ENCODE measurements at places on chromosomes 2 and 18.

- no peak for DNase-seq
Measured at GRCh38 chr2:188848887-188849435, 125.2 kb upstream of the COL3A1 start.

GRCh38 chr2:166627893-166628292 is 133.8 kb upstream of the SCN7A start:
- no peak for DNase-seq

- DNase-seq = no peak
Measured at GRCh38 chr18:35680139-35680551, 98.6 kb downstream of the GALNT1 start.

- no peak for DNase-seq
Measured at GRCh38 chr2:37414470-37414949, 70.1 kb downstream of the QPCT start.

DNA sequence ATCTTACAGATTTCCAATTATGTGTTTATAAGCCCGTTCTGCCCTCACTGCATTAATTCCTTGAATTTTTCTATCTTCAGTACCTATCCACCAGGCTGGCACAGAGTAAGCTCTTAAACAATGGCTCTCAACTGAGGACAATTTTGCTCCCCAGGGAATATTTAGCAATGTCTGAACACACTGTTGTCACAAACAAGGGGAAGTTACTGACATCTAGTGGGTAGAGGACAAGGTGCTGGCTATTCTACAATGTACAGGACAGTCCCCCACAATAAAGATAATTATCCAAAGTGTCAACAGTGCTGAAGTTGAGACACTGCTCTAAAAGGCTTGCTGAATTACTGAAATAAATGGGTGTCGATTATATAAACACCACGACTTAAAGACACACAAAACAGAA is 5.0 kb downstream of the NDUFS1 start:
- DNase-seq = no peak

DNA sequence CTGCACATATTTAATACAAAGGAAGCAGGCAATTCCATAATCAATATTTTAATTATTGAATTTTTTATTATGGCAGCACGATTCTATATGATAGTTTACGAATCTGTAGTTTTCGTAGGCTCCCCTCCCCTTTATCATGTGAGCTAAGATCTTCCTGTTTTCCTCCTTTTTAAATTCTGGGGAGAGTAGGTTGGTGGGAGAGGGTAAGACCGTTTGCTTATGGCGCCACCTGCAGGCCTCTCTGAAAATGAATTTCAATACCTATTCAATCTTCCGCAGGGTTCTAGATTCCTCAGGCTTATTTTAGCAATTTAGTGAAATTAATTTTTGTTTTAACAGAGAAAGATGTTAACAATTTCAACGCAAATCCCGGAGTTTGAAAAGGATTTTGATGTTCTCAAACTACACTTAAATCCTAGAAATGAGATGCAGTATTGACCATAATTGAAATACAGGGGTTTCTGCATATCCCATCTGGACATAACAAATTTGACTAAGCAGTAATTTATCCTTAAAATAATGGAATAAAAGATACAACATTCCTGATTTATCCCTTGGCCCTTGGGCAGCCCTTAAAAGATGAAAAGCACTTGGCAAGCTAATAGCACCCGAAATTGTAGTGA is 12.8 kb upstream of the GBX2 start:
- no peak for DNase-seq

Data from stimulated activated effector memory CD8-positive, alpha-beta T cell treated with anti-CD3 and anti-CD28 coated beads, Interleukin-12 subunit alpha, Interleukin-12 subunit beta, amount 100 ng/mL, for 72 hours (primary cell).